Anterior cingulate cortex (tissue), 58 donors: ENCODE measurements at places on chromosomes 7 and 10.

- DNase-seq: no peak
Measured at GRCh38 chr7:78165454-78165853, 366.9 kb downstream of the PHTF2 start.

GRCh38 chr7:119748991-119749390 is 524.0 kb upstream of the KCND2 start:
- DNase-seq: no peak

- DNase-seq: no peak
Measured at GRCh38 chr7:139035586-139036353, at the start of gene ZC3HAV1L. TSS of gene ZC3HAV1L (minus strand) at chr7:139036042. CDS start at chr7:139036017, 25 bp downstream.

GRCh38 chr7:111918461-111918860 is 287.7 kb downstream of the DOCK4 start:
- no peak for DNase-seq

DNA sequence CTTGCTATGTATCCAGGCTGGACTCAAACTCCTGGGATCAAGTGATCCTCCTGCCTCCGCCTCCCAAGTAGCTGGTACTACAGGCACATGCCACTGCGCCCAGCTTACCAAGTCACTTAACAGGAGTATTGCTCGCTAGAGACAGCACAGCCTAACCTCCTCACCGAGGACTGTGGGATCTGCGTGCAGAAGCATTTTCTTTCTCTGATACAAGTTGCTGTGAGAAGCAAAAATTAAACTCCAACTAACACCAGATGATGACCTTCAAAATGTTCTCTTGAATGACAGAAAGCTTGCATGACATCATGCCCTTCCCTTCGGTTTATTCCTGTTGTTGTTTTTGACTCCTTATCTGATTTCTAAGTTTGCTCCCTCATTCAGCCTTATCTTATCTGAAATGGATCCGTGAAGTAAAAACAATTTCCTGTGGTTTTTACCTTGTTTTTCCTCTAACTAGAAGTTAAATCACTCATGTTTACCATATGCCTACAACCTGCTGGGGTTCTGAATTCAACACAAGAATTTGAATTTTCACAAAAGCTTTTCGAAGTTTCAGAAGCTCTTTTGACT is 94.4 kb upstream of the KIF5B start:
- no peak for DNase-seq

GRCh38 chr10:131682271-131682962 is 218.4 kb upstream of the PPP2R2D start:
- no peak for DNase-seq

DNA sequence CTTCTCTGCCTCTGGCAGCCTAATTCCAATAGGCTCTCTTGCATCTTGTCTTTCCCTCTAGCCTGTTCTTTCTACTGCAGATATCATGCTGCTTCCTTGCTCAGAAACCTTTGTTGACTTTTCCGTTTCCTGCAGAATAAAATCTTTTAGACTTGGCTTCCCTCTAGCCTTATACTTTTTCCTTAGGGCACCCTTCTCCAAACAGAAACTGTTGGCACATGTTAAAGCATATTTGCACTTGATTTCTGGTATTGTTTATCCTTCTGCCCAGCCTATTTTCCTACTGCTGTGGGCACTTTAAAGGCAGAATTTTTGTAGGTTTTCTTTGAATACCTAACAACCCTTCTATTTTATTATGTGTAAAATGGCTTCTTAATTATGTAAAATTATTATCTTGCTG is 4.6 kb downstream of the GNAI1 start:
- DNase-seq: no peak

DNA sequence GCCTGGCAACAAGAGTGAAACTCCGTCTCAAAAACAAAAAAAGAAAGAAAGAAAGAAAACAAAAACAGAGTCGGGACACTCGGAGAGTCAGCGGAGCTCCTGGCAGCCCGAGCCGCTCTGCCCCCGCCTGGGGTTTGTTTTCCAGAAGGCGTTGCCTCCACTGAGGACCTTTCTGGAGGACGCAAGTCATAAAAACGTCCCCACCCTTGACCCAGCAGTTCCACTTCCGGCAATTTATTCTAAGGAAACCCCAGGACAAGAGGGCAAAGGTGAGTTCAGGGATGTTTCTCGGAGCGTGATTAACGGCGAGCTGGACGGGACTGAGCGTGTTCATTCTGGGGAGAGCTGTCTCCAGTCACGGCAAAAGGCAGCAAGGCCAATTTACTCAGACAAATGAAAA is 27.0 kb upstream of the SUN1 start:
- DNase-seq: no peak

DNA sequence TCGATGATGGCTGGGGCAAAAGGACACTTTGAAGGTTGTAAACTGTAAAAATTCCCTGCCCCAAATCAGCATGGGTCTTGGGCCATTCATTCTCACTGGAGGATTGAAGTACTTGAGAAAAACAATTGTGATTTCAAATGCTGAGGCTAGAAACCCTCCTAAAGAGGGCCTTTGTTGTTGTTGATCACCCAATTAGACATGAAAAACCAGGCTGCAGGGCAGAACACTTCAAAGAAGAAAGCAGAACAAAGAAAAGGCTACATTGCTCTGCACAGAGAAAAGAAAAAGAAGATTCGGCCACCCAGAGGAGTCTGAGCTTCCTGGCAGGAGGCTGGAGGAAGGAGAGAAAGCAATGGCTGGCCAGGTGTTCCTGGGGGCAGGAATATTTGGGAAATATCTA is 143.1 kb downstream of the NPY start:
- no peak for DNase-seq

GRCh38 chr7:138756591-138757242 is 41.1 kb upstream of the TMEM213 start:
- DNase-seq: no peak

DNA sequence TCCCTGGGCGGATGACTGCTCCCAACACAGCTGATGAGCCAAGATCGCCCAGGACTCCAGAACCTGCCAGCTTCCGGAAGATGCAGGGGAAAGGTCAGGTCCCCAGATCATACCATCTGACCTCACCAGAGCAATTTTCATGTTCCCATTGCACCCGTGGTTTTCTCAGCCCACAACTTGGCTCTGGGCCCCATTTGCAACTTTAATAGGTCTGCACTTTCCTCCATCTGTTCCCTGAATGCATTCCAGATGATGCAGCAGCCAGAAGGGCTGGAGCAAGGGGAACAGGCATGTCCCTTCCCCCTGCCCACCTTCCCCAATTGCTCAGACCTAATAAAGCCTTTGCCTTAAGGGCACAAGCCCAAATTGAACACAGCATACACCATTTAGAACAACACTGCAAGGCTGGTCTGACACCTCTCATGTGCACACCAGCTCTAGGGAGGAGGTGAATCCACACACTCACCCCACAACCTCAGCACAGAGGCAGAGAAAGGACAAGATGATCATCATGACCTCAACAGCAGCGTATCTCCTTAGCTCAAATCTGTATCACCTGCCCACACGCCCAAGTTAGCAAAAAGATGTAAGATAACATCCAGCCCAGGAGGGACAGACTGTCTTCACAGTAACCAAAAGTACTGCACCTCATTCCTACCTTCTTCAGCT is 87.5 kb downstream of the PLXNA4 start:
- no peak for DNase-seq

DNA sequence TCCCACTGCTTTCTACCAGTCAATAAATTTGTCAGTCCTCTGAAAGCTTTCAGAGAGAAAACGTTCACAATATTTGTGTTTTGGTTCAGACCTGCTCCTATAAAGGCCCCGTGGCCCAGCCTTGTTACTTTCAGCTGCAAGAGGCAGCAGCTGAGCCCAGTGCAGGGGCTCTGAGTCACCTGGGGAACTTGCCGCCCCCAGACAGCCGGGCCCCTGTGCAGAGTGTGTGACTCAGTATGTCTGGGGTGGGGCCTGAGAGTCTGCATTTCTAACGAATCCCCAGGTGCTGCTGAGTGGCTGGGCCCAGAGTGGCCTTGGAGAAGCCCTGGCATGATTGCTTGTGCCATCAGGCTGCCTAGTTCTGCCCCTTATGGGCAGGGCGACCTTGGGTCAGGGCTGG is 303.5 kb downstream of the PAXIP1 start:
- no peak for DNase-seq
